ENCODE measurements at places on chromosomes 4 and X.

GRCh38 chr4:35725131-35725530 lies 519.2 kb downstream of the ARAP2 start:
- DNase-seq: no peak

- DNase-seq: peak; percentile 40
Observed at GRCh38 chrX:138986866-138987265, 275.3 kb upstream of the FGF13 start.

- DNase-seq: no peak
Observed at GRCh38 chr4:91914176-91914804, 389.5 kb upstream of the GRID2 start.

GRCh38 chr4:10054571-10055041 lies 33.3 kb upstream of the SLC2A9 start:
- peak; percentile 76 for DNase-seq

GRCh38 chr4:74814052-74814451 lies 19.7 kb upstream of the BTC start:
- DNase-seq: no peak

GRCh38 chrX:41033299-41033698 lies 51.9 kb upstream of the USP9X start:
- no peak for DNase-seq
